ENCODE measurements at places on chromosomes 3 and 15. TPM values are rescaled to one million over a fixed set of nuclear protein-coding genes. Genes with fewer than 3 reads are reported as not detected.

DNA sequence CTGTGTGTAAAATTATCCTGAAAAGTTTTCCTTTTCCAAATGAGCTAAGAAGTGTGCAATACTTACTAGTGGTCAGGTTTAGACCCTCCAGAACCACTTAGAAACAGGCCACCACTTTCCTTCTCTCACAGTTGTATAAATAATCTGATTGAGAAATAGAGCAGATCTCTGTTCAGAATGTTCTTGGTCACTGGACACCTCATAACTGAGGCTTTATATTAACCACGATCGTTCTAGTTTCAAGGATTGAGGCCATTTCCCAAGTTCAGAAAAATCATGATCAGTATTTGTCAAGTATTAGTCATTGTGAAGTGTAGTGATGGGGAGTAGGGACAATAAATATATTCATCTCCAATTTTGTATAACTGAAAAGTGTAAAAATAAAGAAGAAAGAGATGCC lies 1.0 kb upstream of the MAP3K13 start:
- H3K4me1 ChIP-seq, result peaks cover 22% of the 10 kb centered on the region
- H3K36me3 ChIP-seq, result peaks cover 5% of the 10 kb centered on the region
- peaks cover 10% of the 10 kb centered on the region for H3K27me3 ChIP-seq
- no peak overlapping the region for H3K4me3 ChIP-seq
- peak overlapping the region; percentile 35 for H3K27ac ChIP-seq

GRCh38 chr3:172129850-172130716 lies 90.7 kb downstream of the FNDC3B start:
- no peaks in the 10 kb centered on the region for H3K27me3 ChIP-seq
- peak overlapping the region; percentile 6 for H3K27ac ChIP-seq
- H3K36me3 ChIP-seq, result no peaks in the 10 kb centered on the region
- no peak overlapping the region for H3K4me3 ChIP-seq

DNA sequence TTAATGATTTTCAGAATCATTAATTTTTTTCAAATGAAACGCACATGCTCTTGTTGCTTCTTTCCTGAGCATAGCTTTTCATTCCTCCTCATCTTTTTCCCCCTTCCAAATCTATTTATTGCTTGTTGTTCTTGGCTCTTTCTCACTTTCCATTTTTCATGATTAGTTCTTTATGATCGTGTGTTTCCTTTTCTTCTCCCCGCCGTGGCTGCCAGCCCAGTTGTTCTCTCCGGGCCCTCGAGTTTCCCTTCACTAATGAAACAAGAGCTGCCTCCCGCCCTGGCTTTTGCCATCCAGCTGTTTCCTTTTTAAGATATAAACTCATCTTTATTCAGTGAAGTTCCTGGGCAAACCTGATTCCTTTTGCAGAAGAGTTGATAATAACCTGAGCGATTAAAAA lies 170.2 kb upstream of the NR2F2 start:
- no peak overlapping the region for H3K4me3 ChIP-seq
- H3K27me3 ChIP-seq, result no peaks in the 10 kb centered on the region
- no peak overlapping the region for H3K27ac ChIP-seq
- no peaks in the 10 kb centered on the region for H3K4me1 ChIP-seq
- DNase-seq, result no peak

- no peak overlapping the region for H3K27ac ChIP-seq
- DNase-seq, result no peak
- no peaks in the 10 kb centered on the region for H3K4me1 ChIP-seq
- no peaks in the 10 kb centered on the region for H3K27me3 ChIP-seq
- H3K36me3 ChIP-seq, result no peaks in the 10 kb centered on the region
Observed at GRCh38 chr3:20752416-20752815, 566.4 kb upstream of the SGO1 start.

- no peaks in the 10 kb centered on the region for H3K36me3 ChIP-seq
- peaks cover 13% of the 10 kb centered on the region for H3K4me1 ChIP-seq
- H3K4me3 ChIP-seq, result no peak overlapping the region
- peaks cover 2% of the 10 kb centered on the region for H3K27me3 ChIP-seq
Observed at GRCh38 chr3:139455206-139455605, 21.1 kb downstream of the RBP2 start.

DNA sequence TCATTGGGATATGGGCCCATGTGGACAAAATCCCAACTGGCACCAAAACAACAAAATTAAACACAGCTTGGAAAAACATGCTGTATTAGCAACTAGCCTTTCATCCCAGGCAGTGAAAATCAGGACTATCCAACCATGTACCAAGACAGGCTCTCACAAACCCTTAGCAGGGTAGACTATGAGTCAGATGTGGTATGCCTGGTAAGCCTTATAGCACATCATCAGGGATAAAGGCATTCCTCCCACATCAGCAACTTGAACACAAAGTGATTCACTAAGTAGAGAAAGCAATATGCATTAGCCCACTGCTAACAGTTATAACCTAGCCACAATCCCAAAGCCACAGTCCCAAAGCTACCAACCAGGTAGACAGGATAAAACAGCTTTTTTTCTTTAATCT lies 8.0 kb downstream of the CEP152 start:
- peaks cover 4% of the 10 kb centered on the region for H3K27me3 ChIP-seq
- H3K27ac ChIP-seq, result no peak overlapping the region
- DNase-seq, result no peak

The GOLGA8Q gene
- total RNA-seq, result not detected

The GPR62 gene
- total RNA-seq, result 0.44 TPM

The SSUH2 gene
- 0.66 TPM for total RNA-seq

The IL5RA gene
- total RNA-seq, result not detected
